ENCODE measurements at places on chromosomes 4 and X.

- peak; percentile 23 for DNase-seq
Observed at GRCh38 chrX:48616576-48616975, 19.3 kb downstream of the WDR13 start.

- no peak for DNase-seq
Observed at GRCh38 chr4:184420402-184420801, 53.9 kb downstream of the IRF2 start.

DNA sequence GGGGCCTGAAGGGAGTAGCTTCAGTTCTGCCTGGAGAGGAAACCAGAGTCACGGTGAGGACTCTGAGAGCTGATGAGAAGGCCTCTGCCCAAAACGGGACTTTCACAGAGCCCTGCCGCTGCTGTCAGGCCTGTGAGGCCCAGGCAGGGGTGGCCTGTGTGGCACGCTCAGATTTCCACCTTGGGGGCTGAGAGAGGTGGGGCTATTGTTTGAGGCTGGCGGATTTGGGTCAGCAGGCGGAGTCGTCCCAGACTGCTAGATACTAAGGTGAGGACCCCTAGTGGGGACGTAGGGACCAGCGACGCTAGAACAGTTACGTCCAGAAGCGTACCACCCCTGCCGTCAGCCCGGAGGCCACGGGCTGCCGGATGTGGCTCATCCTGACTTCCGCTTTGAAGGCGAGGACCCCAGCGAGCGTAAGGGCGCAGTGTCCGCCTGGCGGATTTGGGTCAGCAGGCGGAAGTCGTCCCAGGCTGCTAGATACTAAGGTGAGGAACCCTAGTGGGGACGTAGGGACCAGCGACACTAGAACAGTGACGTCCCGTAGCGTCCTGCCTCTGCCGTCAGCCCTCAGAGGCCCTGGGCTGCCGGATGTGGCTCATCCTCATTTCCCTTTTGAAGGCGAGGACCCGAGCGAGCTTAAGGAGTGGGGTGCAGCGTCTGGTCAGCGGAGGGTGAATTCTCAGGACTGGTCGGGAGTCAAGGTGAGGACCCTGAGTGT, at the start of gene MAGEB1:
Gene MAGEB1, plus strand, starts transcription at position 378 of the 721 bp plus-strand sequence. CDS start 3,348 bp downstream, outside the sequence.
- no peak for DNase-seq

GRCh38 chr4:136750897-136751296, 781.4 kb downstream of the PCDH18 start:
- no peak for DNase-seq

DNA sequence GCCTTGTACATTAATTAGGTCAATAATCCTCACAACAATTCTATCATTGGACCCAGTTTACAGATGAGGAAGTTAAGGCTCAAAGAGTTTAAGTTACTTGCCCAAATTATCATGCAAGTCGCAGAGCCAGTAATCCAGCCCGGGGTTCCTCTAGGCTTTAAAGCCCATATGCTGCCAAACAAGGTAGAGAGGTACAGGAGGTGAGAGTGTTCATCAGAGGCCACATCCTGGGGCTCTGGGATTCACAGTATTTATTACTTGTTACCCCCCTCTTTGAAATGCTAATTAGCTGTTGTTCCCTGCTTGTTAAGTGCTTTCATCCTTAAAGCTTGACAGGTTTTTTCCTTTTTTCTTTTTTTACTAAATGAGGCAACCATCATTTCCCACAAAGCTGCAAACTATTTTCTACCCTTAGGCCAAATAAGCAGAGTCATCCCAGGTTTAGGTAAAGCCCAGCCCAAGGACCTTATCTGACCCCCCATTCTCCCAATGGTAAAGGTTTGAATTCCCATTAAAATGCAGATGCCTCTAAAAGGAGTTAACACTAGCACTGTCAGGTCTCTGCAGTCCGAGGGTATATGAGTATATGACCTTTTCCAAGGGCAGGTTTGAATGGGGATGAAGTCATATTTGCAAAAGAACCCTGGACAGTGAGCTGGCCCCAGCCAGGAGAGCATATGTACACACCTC, 150.3 kb downstream of the SOX3 start:
- no peak for DNase-seq

DNA sequence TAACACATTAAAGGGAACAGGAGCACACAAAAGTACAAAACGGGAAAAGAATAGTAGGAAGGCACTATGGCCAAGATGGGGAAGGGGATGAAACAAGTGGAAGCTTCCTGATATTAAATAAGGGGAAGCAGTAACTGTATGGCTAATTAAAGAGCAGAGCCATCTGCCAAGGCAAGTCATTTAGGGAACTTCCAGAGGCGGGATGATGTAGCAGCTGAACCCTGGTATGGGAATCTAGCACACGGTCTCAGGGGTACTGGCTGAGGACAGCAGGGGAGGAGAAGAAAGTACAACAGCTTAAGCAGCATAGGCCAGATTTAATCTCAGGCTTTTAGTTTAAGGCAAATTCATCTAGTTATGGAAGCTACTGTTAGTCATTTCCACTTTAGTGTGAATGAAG, 59.1 kb downstream of the IGFBP7 start:
- DNase-seq: no peak

GRCh38 chrX:33194876-33195433, 16.4 kb downstream of the DMD start:
- DNase-seq: peak; percentile 5

- DNase-seq: no peak
Observed at GRCh38 chr4:10732235-10732913, 47.8 kb upstream of the CLNK start.

GRCh38 chr4:140743194-140743931, 12.8 kb downstream of the TBC1D9 start:
- DNase-seq: no peak

DNA sequence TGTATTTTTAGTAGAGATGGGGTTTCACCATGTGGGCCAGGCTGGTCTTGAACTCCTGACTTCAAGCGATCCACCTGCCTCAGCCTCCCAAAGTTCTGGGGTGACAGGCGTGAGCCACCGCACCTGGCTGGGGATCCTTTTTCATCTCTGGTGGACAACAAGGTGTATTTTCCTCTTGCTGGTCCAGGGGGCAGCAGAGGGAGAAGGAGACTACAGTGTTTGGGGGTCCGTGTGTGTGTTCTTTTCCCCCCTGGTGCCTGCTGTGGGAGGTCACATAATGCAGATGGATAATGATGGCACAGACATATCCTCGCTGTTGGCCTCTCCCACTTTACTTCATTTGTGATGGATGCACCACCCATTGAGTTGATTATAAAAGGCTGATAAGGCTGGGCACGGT, 39.0 kb upstream of the CD99 start:
- no peak for DNase-seq

GRCh38 chr4:118289794-118290193, 63.0 kb downstream of the PRSS12 start:
- peak; percentile 82 for DNase-seq

DNA sequence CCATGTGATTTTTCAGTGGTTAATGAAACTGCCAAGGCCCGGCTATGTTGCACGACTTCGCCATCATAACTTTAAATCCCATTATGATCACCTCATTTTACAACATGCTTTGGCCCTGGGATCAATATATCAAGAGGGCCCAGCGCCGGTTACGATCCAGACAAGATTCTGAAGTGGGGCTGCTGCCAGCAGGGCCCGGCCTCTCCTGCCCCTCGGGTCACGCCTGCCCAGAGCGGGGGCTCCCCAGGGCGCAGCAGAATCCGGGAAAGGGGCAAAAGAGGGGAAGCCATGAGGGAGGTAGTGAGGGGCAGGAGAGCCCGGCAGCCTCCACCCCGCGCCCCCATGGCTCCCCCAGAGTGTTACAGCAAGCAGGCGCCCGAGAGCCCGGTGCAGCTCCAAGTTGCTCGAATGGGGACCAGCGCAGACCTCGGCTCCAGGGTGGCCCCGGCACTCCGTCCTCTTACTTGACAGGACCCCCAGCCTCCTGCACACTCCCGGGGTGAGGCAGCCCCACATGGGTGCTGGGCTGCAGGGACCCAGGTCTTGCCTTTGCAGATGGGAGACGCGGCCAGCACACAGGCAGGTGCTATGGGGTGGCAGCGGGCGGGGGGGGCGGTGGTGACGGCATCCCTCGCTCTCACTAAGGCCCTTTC, 129.8 kb upstream of the NKX1-1 start:
- DNase-seq: no peak

DNA sequence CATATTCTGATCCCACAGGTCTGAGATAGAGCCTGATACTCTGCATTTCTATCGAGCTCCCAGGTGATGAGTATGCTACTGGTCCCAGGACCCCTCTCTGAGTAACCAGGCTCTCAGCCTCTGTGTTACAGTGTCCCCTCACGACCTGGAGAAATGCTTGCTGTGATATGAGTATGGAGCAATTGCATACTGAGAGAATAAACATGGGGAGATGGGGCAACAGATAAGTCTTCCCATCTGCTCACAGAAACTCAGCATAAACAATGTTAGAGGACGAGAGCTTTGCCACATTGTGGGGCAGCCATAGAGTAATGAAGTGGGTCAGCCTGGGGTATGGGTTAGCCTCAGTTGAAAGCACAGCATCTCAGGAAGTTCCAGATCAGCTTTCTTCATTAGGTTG, 82.6 kb upstream of the HS3ST1 start:
- no peak for DNase-seq

GRCh38 chrX:36908801-36909675, 99.1 kb upstream of the FAM47C start:
- peak; percentile 3 for DNase-seq
